ENCODE measurements at places on chromosomes 5 and 9. TPM values are rescaled to one million over a fixed set of nuclear protein-coding genes. Genes with fewer than 3 reads are reported as not detected.
A peak's percentile ranks its signal among the peaks of the same experiment; 100 is the strongest.

DNA sequence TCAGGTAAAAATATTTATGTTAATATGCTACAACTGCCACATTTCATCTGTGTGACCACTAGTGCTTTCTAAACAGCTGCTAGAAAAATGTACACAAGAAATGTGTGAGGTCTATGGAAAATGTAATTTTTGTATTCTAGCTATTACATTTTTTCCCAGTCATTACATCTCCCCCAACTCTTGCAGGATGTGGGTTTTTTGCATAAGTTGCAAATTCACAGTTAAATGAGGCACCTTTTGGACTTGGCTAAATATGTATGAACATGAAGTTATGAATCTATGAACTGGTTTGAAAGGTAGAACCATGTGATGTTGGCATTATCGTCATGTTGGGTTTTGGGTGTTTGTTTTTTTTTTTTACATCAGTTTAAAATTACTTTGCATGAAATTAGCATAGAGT, 590.4 kb upstream of the WWC1 start:
- no peak for DNase-seq

- DNase-seq, result no peak
Observed at GRCh38 chr9:132163876-132164603, 2.2 kb downstream of the NTNG2 start.

DNA sequence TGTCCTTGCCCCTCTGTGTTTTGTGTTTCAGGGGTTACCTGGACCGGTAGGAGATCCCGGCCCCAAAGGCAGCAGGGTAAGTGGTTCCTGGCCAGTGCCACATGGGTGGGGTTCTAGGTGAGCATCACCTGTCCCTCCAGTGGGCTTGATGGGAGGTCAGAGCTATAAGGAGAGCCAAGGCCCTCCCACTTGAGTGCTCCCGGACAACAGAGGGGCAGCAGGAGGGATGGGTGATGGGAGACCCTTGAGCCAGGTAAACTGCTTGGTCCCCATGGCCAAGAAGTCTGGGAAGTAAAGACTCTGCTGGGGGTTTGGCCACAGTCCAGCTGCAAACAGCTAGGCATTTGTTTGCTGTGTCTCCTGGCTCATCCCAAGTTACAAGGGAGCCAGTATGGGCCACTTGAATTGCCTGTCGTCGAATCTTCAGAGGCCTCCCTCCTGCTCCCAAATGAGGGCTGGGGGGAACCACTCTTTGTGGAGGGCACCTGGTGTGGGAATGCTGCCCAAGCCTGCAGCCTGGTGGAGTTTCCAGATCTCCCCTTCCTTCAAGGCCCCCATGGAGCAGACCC, 51.0 kb downstream of the COL27A1 start:
- no peak for DNase-seq

DNA sequence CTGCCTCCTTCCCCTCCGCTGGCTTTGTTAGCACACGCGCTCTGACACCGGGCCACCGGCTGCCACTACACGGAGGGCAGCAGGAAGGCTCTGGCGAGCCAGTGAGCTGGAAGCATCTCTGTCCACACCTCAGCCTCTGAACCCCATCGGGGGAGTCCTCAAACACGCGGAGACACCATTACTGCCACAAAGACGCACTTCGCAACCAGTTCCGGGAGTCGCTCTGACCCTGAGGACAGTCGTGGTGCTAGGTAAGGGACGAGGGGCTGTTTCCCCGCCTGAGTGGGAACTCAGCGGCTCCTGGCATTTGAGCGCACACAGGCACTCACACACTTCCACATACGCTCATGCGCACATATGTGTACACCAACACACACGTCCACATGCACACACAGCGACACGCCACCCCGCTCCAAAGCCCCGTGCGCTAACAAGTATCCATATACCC, 160.0 kb downstream of the C9orf152 start:
- DNase-seq, result no peak

- DNase-seq, result peak; percentile 57
Observed at GRCh38 chr9:36566813-36567221, 5.9 kb upstream of the MELK start.

GRCh38 chr5:170223906-170224305, 8.9 kb upstream of the C5orf58 start:
- no peak for DNase-seq

CD180 gene
- total RNA-seq, result 0.41 TPM

Measured in frontal cortex (tissue), 4 donors.